ENCODE measurements at places on chromosomes 7 and 10.

- no peak for DNase-seq
Measured at GRCh38 chr10:79018521-79019011, 50.2 kb upstream of the ZMIZ1 start.

DNA sequence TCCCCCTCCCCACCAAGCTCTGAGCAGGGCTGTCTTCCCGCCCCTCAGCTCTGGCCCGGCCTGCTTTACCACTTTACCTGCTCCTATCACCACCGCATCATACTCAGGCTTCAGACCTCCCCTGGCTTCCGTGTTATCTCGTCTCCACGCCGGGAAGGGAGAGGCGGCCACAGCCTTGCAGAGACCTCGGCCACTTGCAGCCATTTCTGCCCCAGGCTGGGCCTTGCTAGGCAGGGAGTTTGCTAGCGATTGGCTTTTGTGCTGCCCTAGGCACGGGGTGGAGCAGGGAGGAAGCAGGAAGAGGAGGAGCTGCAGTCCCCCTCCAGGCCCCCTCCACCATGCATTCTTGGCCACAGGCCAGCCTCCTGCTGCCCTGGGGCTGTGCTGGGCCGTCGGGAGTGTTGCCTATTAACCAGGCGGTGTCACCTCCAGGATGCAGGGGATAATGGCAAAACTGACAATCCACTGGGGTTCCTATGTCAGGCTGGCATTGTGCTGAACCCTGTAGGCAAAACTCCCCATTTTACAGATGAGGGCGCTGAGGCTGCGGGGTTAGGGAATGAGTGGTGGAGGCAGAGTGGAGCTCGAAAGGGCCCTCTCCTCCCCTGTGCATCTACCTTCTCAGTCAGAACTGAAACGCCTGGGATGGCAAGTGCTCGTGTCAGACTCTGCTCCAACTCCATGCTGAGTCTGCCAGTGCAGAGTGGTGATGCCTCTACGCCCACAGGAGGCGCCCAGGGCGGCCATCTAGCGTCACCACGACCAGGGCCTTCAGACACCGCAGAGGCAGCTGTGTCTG lies at the start of gene PYROXD2:
Gene PYROXD2 (minus strand): TSS at position 251 of the 799 bp plus-strand sequence. CDS start 47 bp downstream, at position 204.
- DNase-seq, result peak; percentile 77

- DNase-seq, result no peak
Measured at GRCh38 chr7:150372271-150373048, 3.8 kb downstream of the REPIN1 start.

DNA sequence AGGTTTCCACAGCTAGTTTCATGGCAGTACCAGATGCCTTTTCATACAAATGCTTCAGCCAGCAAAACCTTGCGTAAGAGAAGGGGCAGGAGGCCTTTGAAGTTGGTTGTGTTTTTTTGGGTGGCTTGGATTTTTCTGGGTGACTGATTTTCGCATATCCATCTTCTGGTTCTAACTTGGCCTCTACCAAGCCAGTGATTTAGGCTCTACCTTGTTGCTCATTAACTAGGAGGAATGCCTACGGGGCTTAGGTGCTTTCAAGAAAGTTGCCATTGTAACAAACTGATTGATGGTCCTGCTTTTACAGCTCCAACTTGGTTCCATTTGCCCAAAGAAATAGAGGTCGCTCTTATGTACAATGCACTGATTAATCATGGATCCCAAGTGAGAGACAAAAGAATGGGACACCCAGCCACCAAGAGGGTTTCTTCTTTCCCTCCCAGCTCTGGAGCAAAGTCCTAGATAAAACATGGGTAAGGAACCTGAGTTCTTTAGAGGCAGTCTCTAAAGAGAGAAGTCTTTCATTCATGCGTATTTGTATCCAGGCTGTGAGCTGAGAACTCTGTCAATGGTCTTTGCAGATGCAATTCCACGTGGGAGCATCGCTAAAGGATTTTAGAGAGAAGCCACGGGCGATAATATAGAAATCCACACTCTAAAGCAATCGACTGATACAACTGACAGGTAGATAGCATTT lies 92.1 kb upstream of the FGFR2 start:
- no peak for DNase-seq

DNA sequence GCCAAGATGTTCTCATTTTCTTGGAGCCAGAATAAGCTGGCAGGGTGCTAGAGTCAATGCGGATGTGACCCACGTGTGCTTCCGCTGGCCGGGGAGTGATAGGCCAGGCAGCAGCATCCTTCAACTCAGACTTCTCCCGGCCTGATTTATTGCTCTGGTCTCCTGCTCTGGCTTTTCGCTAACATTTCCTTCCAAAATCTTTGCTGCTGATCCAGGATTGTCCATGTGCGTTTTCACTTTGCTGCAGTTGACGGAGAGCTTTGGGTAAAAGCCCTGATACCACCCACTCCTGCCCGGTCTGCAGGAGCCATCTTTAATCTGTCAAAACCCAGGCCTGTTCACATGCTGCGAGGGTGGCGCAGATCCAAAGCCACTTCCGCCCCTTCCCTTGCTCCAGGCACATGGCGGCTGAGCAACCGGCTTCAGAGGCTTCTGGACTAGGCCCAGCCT lies 106.8 kb downstream of the CYP26A1 start:
- no peak for DNase-seq

- no peak for DNase-seq
Measured at GRCh38 chr10:97157578-97158095, 28.1 kb downstream of the SLIT1 start.

DNA sequence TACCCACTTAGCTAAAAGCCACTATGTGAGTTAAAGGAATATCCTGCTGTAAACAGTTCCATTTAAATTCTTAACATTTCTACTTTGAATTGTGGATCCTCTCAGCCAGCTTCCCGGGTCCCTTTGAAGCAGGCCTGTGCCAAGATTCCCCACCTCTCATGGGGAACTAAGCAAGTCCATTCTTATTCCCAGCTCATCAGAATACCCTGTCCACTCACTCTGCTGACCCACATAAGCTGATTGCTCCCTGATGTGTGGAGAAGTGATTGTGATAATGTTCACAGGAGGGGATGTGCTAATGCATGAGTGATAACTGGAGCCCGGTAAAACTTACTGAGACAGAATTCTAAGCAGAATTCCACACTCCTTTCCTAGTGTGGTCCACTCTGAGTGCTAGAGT lies 709.7 kb downstream of the CNTNAP2 start:
- DNase-seq, result no peak

DNA sequence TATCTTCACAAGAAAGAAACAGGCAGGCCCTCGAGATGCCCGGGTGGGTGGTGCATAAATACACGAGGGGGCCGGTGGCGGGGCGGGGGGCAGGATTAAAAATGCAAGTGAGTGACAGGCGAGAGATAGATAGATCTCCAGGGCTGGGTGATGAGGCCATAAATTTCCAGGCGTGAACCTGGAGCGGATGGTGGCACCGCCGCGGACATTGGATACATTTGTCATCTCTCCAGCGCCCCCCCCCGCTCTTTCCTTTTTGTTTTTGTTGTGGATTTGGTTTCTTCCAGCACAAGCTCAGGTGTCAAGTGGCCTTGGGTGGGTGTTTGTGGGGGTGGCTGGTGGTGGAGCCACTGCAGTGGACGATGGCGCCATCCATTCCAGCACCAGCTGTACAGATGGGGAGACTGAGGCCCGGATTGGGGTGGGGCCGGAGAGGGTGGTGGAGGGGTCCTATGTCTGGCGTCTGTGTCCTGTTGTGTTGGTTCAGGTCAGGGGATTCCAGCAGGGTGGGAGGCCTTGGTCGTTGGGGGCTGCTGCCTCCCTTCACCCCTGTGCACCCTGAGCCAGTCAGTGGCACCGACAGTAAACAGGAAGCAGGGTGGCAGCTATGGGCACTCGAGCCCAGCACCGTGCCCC lies 2.9 kb downstream of the ELFN1 start:
- peak; percentile 47 for DNase-seq

GRCh38 chr10:97179731-97180362 lies 5.9 kb downstream of the SLIT1 start:
- DNase-seq, result no peak

DNA sequence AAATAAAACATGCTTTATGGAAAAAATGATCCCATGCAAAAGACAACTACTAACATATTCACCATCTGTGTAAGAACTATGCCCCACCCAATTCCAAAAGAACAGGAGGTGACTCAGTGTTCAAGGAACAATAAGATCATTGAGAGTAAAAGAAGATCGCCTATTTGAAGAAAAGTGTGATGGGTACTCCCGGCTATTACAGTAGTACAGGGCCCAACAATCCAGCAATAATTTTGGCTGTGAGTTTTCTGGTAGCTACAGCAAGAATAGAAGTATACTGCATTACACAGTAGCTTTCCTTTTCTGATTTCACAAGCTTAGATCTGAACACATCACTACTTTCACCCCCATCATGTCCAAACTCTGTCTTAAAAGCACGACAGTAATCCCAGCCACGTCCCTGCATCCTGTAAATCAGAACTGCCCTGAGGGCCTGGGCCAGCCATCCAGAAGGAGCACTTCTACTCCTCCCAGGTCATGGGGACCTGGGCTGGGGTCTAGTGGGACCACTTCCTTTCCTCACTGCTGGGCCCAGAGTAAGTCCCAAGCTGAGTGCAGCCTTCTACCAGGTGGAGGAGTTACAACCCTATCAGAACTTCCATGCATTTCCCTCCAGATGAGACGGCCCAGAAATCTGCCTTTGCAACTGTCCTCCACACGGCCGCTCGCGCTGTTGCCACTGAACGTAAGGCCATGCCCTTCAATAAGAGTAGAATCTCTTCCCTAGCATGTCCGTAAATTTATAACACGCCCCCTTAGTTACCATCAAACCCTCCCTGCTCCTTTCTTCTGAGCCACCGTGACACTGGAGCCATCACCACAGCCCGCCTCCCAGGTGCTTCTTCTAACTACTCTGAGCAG lies 7.9 kb downstream of the ESYT2 start:
- DNase-seq, result no peak

- DNase-seq, result no peak
Measured at GRCh38 chr10:19986591-19986990, 170.4 kb downstream of the PLXDC2 start.

DNA sequence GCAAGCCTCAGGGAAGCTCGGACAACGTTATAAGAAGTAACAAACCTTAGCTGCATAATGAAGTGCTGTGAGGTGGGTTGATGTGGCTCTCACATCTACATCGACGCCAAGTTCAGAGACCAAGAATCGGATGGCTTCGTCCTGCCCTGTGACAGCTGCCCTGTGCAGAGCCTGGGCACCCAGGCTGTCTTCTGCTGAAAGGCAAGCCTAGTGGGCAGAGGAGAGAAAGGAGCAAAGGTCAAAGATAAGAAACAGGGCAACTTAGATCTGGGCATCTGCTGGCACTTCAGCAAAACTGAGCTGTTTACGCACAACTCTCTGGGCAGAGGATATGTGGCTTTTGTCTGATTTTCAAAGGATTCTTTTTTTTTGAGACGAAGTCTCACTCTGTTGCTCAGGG lies 6.7 kb downstream of the ANKRD16 start:
- DNase-seq, result no peak

- DNase-seq, result no peak
Measured at GRCh38 chr10:110758128-110758765, 113.5 kb upstream of the PDCD4 start.
